ENCODE measurements at places on chromosomes 11 and 22.

- DNase-seq: no peak
These were observed 123.4 kb upstream of the CSNK2A3 start for GRCh38 chr11:11476499-11476898.

GRCh38 chr11:66109294-66109693, 39.2 kb downstream of the PACS1 start:
- DNase-seq: no peak

DNA sequence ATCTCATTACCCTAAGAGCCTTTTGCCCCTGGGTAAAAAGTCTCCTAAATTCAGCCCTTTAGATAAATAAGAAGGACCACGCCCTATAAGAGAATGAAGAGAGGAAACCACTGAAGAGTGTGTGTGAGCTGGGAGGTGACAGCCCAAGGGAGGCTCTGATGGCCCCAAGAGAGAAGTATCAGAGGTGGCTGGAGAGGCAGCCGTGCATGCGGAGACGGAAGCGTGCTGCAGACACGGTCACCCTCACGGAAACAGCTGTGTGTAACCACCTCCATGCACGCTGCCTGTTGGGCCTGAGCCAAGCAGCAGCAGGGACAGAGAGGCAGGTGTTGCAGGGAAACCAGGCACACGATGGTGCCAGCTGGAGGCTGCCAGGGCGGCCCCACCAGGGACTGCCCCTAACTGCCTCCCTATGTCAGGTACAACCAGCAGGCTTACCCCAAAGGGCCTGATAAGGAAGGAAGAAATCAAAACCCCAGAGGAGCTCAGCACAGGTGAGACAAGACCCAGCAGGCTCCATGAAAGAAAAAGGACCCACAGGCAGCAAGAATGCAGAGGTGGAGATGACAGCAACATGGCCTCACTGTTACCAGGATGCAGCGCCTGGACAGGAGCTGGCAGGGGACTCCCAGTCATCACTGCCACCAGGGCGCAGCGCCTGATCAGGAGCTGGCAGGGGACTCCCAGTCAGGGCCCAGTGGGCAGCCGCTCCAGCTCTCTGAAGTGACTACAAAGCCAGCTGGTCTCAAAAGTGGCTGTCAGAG, 7.8 kb downstream of the LARGE2 start:
- no peak for DNase-seq

- no peak for DNase-seq
These were observed 21.0 kb upstream of the UBASH3B start for GRCh38 chr11:122634501-122634900.

- no peak for DNase-seq
These were observed 40.5 kb downstream of the BRD1 start for GRCh38 chr22:49786976-49787706.

GRCh38 chr11:69114811-69115523, 40.8 kb upstream of the SMIM38 start:
- no peak for DNase-seq

DNA sequence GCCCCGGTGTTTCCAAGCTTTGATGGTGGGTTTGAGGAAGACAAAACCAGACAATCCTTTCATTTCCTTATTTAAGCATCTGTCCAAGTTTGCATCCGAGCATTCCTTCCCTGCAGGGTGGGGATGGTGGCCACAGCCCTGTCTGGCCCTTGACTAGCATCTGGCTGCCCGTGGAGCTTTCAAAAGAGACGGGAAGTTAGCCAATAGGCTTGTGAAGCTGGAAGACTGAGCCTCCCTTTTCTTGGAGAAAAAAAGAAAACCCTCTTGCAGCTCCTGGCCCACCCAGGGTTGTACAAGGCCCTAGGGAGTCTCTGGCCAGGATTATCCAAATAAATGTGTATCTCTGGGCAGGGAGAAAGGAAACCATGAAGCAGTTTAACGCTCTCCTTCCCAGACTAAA, 60.6 kb downstream of the MICAL2 start:
- no peak for DNase-seq

GRCh38 chr11:20479513-20479912, 92.0 kb downstream of the PRMT3 start:
- DNase-seq: no peak

GRCh38 chr11:33160587-33160986, 693 bp downstream of the CSTF3 start:
- DNase-seq: no peak

GRCh38 chr11:79185351-79185750, 255.5 kb downstream of the TENM4 start:
- DNase-seq: no peak

- DNase-seq: no peak
These were observed 8.3 kb downstream of the WT1 start for GRCh38 chr11:32426819-32427615.
